GM18507 (cell line): ENCODE measurements at places on chromosomes 4 and X.

DNA sequence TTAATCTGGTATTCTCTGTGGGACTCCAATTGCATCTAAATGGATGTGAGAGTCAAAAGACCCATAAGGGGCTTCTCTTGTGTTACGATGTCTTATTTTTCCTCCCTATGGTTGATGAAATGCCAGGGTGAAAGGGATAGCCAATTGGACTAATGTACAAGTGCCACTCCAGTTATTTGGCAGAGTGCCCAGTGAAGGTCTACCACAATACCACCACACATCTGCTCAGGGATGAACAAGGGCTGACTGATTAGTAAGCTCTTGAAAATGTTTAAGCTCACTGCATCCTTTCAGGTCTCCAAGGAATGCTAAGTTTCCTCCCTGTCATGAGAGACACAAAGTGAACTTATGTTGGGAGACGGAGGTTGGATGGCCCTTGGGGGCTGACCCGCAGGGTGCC lies 57.8 kb downstream of the HEPH start:
- DNase-seq, result no peak

- DNase-seq, result no peak
Observed at GRCh38 chrX:113892401-113892800, 691.5 kb upstream of the HTR2C start.

DNA sequence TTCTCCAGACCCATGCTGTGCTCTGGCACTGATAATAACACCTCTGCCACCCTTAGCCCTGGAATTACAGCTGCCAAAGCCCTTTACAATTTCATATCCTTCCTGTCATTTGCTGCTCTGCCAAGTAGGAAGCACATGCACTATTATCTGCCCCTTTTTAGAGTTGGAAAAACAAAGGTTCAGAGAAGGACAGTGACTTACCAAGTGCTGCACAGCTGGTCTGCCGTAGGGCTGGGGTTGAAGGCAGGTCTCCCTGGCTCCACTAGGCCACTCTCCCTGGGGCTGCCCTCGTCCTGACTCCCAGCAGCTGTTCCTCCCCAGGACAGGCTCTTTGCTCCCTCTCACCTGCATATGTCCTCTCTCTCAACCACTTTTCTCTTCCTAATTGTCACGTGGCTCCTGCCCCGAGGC lies 73.4 kb downstream of the ANAPC4 start:
- no peak for DNase-seq

GRCh38 chr4:54320826-54321685 lies 92.0 kb downstream of the PDGFRA start:
- DNase-seq, result no peak

DNA sequence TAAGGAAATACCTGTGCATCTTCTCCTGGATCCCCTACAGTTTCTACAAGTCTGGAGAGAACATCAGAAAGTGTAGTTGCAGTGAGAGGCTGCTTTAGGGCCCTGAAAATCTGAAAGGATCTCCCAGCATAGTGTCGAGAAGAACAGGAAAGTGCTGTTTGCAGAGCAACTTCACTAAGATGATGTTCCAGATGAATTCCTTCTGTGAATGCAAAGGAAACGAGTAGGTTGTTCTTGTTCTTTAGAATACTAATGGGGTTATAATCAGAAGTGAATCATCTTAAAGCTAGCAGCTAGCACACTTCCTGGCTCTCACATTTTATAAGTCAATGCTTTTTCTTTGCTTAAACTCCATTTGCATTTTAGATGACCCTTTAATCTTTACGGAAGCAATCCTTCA lies 53.7 kb downstream of the ZAR1 start:
- no peak for DNase-seq

DNA sequence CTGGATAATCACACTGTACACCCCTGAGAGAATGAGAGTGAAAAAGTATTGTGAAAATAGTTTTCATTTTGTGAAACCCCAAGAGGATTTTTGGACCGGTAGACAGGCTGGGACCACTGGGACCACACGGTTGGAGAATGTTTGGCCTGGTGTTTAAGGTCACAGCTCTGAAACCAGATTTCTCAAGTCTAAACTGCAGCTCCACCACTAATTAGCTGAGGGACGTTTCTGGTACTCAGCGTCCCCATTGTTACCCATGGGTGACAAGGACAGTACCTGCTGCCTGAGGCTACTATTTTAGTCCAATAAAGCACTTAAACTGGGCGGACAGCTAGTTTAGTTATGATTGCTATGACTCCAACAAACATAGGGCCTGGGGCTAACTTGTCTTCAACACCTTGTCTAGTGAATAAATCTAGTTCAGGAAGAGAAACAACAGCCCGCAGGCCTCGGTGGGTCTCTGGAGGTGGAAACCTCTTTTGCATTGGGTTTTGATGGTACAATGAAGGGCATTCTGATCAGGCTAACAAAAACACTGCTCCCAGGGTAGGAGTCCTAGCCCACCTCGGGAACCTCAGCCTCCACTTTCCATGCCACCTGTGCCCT lies 509 bp upstream of the USP11 start:
- DNase-seq, result no peak

GRCh38 chrX:134431894-134432293 lies 28.1 kb upstream of the HPRT1 start:
- no peak for DNase-seq

DNA sequence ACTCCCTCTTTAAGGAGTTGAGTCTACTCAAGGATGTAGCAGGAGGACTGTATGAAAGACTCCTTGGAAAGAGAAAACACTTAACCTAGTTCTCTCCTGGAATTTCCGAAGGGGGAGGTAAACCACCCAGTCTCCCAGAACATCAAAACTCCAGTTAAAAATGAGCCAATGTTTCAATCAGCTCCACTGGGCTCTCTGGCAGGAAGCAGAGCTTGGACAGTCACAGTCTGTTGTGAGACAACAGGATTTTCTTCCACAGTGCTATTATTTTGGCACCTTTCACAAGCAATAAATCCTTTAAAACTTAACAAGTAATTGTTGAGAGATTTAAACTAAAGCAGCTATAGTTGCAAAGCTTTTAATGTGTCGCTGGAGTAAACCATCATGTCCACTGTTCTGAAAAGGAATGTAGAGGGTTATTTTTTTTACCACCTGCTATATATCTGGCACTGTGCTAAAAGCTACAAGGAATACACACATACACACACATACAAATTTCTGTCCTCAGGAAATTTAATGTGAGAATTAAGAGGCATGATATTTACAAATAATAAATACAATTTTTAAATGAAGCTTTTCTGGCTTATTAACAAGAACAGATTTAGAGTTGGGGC lies 229.2 kb upstream of the INTU start:
- DNase-seq, result no peak

- no peak for DNase-seq
Observed at GRCh38 chrX:78693012-78693411, 33.9 kb upstream of the RTL3 start.

GRCh38 chr4:166875821-166876220 lies 358.5 kb downstream of the SPOCK3 start:
- DNase-seq, result no peak

DNA sequence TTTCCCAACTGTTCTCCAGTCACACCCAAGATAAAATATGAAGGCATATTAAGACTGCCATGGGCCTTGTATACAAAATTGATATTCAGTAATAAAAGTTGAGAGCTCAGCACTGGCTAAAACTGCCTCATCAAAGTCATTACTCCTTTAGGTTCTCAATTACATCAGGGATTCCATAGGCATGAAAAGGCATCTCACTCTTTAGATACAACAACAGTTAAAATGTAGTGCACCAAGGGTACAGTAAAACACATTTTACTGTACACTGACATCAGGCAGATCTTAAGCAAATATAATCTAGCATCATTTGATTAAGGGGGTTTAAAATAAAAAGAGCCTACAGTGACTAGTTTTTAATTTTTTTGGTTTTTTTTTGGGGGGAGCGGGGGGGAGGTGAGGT lies 107.7 kb downstream of the PPP3CA start:
- no peak for DNase-seq

- no peak for DNase-seq
Observed at GRCh38 chr4:120843849-120844527, 78.5 kb downstream of the PRDM5 start.

DNA sequence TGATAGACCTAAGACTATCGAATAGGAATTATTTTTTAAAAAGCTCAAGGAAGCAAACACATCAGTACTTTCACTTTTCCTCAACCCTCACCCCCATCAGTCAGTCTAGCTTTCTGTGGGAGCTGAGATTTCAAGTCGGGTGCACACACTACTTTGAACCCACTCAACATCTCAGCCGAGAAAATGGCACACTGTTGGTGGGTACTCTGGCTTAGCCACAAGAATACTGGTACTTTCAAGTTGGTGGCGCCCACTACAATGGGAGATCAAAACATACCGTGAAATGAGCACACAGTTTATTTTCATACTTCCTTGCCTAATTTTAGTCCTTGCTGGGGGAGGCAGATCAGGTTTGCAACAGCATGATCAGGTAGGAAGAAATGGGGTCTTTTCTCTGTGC lies 10.2 kb downstream of the CD40LG start:
- DNase-seq, result no peak

DNA sequence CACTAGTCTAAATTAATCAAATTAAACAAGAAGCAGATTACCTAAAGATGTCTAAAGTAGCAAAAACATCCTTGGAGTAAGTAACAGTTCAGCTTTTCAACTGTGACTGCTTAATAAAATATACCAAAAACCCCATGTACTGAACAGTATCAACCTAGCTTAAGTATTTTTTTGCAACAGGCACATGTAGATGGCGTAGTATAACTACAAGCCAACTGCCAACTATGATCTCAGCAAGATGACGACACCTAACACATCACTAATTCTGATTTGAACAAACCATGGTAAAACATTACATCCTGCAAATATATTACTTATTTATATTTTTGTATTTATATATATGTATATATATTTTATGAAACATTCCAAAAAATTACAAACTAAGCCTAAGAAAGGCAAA lies 24.5 kb downstream of the DHX15 start:
- no peak for DNase-seq

DNA sequence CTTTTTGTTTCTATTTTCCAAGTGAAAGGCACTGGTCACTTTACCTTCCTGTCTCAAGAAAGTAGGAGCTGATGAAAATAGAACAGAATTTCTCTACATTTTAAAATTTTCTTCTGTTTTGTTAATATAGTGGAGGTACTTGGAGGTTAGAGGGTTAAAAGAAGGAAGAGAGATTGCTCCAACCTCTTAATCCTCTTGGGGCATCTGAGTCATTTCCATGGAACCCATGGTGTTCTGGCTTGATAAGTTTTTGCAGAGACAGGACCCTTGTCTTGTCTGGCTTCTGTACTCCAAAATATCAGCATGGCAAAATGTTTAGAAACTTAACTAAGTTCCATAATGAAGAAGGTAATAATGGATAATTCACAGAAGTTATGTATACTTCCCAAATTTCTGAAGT lies 727.2 kb downstream of the C4orf33 start:
- DNase-seq, result no peak

DNA sequence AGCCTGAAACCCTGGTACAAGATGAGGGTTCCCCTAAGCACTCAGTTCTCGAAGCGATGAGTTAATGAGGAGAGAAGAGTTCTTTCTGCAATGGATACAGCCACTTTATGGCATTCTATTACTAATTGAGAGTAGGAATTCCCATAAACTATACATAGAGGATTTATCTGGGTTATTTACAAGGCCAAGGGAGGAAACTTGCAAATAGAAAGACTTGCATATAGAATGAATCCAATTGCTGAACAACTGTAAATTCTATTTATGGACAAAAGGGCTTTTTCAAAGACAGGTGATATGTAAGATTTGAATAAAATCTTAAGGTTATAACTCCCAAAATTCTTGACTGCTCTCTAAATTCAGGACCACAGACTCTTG lies 182.2 kb downstream of the PPARGC1A start:
- no peak for DNase-seq

DNA sequence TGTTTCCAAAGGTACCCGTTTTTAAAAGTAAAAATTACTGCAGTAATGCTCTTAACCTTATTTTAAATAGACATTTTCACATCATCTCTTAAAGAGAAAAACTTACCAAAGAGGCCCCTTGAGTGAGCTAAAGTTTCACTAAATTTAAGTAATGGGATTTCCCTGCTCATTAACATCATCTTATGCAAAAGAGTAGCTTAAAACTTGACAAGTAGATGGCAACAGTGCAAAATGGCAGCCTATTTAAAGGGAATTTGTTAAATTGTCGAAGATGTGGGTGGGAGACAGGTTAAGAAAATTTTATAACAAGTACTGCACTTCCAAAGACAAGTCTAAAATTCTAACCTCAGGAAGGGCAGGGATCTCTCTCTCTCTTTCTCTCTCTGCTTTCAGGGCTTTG lies 271.7 kb upstream of the LDB2 start:
- no peak for DNase-seq

- no peak for DNase-seq
Observed at GRCh38 chrX:1483843-1484637, 31.3 kb upstream of the ASMTL start.

- no peak for DNase-seq
Observed at GRCh38 chr4:3305610-3306371, 13.0 kb downstream of the RGS12 start.

DNA sequence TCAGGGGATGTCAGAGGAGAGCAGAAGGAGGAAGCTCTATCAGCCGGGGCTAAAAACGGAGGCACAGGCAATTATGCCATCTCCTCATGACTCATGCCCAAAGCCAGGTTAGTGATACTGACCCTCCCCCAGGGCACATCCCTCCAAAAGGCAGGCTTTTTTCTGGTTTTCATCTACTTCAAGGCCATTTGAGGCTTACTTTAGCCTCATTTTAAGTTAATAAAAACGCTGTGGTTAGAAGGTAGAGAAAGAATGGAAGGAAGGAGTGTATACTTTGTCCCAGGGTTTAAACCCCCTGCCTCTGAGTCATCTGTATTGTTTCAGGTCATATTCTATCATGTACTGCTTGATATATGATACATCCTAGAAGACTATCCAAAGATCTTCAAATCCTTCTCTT lies 89.7 kb upstream of the NDP start:
- no peak for DNase-seq

DNA sequence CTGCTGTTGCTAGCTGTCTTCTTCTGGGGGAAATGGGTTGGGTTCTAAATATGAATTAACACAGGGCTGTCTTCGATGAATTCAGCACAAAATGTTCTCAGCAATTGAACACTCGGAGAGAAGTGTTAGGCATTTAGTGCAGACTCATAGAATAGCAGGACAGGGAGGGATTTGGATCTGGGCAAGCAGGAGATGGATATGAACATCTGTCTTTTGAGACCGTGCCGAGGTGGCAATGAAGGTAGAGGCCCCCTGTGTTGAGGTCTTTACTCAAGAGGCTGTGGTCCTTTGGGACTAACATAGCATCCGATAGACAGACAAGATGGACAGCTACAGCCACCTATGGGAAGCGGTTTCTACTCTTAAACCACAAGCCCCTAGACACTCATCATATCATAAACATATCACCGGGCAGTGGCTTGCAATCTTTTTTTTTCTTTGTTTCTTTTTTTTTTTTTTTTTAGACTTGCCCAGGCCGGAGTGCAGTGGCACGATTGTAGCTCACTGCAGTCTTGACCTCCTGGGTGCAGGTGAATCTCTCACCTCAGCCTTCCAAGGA lies 6.7 kb downstream of the CD99 start:
- DNase-seq, result no peak

DNA sequence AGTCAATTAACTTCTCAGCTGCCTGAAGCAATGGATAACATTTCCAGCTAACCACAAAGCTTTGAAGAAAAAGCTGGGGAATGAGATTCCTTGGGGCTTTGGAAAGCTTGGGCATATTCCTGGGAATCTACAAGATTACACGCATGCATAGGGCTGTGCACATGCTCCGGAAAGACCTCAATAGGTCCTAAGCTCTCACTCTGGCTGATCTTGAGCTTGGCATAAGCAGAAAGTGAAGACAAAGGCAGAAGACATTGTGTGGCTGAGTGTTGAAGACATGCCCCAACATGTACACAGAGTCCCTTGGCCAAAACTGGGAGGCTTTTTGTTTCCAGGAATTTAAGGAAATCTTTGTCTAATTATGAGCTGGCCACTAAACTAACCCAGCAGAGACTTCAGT lies 31.2 kb downstream of the ATG4A start:
- no peak for DNase-seq
